ENCODE measurements at places on chromosomes 6 and 20.

DNA sequence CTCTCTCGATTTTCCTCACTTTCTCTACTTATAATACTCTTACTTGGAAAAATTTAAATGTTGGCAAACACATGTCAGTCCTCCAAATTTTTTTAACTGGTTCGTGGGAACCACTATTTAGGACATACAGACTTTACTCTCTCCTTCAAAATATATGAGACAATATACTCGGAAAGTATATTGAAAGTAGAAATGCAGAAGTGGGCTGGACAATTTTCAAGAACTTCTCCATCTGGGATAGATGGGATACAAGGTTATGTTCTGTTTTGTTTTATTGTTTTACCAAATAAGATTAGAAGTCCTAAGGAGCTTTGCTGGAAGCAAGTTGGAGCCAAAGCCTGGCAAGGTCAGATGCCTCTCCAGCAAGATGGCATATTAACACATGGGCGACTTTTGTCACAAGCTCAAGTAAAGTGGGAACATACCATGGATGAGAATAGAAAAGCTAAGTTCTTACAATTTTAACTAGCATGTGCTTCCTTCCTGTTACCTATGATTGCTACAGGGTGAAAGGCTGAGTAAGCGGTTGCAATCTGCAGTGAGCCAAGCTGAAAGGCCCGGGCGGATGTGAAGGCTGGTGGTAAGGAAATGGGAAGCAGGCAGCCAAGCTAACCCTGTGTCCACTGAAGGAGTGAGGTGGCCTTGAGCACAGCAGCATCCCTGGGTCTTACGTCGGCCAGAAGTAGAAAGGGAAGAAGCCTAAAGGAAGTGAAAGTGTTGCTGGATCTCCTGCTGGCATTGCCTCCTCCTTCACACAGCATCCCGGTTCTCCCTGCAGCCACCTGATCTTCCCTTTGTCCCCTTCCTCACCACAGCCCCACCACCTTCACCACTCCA is 7.1 kb downstream of the MAP3K5 start:
- DNase-seq = no peak

DNA sequence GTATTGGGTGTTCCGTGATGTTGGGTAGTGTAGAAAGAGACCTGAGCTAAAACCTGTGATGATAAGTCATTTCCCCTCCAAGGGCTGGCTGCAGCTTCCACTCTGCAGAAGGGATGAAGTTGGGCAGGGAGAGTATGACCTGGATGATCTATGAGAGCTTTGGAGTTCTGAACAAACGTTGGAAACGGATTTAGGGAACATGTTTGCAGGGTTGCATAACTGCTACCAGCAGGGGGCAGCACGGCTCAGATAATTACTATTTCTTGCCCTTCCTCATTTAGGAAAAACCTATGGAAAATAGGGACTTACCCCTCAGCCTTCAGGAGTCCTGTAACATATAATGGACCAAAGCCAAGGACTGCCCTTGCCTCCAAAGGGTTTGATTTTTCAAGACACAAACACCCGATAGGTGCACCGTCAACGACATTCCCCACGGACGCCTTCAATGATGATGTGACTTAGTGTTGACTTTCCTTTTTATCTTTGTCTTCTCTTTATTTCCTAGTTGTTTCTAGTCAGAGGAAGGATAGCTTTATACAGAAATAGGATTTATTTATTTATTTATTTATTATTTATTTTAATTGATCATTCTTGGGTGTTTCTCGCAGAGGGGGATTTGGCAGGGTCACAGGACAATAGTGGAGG is 164.9 kb upstream of the SASH1 start:
- peak; percentile 72 for DNase-seq

DNA sequence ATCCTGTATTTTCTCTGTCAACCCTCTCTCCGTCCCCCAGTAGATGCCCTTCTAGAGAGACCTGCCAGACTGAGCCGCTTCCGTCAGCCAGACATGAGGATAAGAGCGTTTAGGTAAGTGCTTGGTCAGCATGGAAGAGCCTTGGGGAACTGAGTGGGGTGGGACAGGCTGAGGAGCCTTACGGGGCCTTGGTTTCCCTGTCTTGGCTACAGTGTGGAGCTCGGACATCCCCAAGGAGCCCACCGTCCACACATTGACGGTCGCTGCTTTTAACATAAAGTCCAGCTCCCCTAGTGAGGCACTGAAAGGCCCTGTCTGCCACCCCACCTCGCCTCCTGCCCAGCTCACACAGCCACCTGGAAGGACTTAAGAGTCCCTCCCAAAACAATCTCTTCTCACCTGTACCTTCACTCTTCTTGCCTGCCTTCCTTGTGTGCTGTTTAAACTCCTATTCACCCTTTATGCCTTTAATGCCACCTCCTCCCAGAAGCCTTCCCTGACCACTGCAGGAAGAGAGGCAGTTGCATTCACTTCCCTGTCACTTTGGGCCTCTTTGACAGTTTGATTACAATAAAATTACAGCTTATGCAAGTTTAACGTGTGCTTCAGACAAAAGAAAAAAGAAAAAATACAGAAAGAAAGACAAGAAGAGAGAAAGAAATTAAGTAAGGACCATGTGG is 42.3 kb downstream of the PDYN start:
- DNase-seq = no peak

DNA sequence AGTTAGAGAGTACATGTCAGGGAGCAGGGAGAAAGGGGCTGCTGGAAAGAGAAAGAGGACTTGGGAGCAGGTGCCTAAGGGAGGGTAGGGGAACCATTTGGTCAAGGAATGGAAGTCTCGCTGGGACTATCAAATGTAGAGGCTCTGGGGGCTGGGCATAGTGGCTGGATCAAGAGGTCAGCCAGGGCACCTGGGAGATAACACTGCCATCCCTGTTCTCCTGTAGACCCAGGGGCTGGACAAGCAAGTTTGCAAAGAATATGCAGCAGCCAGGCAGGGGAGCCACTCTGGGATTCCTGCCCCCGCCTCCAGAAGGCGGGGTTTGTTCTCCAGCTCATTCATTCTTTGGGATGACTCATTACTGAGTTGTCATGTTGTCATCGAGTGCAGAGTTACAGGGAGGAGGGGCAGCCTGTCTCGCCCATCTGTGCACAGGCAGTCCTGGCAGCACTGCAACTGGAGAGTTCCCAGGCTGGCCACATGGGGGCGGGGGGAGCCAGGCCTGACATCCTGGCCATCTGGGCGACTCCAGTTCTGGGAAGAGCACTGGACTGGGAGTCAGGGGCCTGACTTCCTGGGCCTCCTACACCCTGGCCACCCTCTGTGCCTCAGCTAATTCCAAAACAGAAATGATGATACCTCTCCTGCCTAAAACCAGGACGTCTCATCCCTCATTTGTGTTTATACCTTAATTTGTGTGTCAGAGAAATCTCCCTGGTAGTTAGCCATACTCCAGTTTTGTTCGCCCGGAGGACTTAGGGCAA is 28.2 kb upstream of the ZFAND3 start:
- peak; percentile 95 for DNase-seq

DNA sequence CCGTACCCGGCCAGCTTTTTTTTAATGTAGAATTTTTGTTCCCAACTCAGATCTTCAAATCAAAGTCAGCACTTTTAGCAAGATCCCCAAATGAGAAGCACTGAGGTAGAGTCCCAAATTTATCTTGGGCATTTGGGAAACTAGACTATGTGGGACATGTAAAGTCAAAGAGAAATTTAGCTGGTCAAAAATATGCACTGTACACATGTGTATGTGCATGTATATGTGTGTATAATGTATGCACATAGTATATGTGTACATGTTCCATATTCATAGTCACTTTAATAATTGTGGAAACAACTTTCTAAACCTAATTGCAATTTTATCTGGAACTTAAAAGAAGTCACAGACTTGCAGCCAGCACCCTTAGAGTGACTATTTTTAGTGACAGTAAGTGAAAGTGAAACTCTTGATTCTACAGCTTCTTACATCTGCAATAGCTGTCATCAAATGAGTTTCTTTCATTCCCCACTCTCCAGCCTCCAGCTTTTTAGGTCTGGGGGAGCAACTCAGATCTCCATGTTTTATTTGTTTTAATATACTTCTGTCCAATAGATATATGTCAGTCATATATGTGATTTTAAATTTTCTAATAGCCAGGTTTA is 53.6 kb downstream of the CDC40 start:
- peak; percentile 58 for DNase-seq

DNA sequence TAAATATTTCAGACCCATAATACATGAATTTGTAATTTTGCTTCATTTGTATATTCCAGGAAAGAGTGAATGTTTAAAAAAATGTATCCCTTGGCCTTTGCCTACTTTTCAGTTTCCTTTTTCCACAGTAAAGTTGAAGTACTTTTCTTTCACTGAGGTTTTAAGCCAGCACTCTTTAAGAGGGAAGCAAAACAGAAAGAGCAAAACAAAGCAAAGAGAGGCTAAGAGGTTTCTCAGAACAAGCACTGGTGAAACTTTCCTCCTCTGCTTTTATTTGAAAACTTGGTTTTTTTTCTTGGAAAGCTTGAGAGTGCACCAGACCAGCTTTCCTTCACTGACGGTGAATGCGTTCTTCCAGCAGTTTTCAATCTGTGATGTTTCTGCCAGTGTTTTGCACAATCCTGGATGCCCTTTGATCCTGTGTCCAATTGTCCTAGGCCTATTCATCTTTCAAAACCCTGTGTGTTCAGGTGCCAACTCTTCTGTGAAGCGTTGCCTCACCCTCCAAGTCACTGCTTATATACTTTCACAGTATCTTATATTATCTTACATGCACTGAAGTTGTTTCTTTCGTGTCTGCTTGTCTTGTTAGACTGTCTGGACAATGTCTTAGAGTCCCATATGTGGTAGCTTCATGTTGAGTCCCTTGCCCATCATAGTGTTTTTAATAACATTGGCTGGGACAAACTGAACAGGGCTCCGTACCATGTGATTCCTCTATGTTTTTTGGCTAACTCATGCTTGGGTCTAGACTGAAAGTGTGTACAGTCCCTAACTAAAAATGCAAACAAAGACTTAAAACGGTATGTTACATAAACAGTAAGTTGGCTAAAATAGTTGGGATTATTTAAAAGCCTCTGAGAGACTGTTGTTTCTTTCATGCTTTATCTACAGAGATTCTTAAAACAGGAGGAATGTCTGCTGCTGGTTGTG is 1.9 kb downstream of the RNF217 start:
- peak; percentile 75 for DNase-seq

DNA sequence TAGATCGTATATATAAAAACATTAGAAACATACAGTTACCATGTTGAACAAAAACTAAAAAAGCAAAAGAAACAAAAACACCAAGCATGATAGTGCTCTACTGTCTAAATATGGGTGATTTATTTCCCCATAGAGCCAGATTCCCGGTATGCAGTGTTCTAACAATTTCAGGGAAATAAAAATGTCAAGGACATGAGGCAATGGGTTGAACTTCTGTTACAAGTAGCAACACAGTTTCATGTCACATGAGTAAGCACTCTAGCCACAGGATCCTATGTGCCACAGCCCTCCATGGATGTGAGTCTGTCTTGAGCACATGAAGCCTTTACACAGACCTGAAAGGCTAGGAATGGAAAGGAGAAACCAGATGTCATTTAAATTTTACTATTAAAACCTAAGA is 96.0 kb downstream of the MAP3K5 start:
- DNase-seq = peak; percentile 91

- DNase-seq = no peak
Observed at GRCh38 chr20:49859807-49860206, 47.2 kb downstream of the SLC9A8 start.

Data from fibroblast of villous mesenchyme (primary cell).